ENCODE measurements at places on chromosomes 1 and 21.

- DNase-seq, result peak; percentile 29
Observed at GRCh38 chr1:165367375-165367993, 11.0 kb upstream of the LMX1A start.

- no peak for DNase-seq
Observed at GRCh38 chr1:180026556-180026955, 71.9 kb downstream of the CEP350 start.

DNA sequence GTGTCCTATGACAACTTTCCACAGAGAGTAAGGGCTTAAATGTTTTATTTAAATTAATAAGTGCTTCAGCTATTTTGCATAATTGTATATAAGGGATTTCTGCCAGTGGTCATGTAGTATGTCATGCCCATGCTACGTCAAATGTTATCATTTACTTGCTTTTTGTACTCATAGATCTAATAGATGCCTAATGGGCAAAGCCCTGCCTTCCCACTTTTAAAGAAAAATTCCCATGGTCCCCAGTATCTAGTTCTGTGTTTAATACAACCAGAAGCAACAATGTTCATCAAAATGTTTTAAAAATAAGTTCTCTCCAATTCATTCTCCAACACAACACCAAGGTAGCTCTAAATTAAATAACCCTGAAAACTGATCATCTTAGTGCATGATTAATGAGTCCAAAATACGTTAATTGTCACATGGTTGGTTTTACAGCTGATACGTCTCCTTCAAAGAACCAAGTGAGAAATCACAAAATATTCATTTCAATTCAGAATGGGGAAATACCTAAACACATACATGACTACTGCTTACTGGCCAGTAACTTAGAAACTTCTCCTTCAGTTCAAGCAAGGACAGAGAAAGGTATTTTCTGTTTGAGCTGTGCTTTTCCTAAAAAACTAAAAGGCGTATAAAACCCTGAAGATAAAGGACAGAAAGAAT lies 49.1 kb upstream of the SDC3 start:
- DNase-seq, result no peak

- DNase-seq, result no peak
Observed at GRCh38 chr1:243731301-243731891, 118.6 kb downstream of the AKT3 start.

DNA sequence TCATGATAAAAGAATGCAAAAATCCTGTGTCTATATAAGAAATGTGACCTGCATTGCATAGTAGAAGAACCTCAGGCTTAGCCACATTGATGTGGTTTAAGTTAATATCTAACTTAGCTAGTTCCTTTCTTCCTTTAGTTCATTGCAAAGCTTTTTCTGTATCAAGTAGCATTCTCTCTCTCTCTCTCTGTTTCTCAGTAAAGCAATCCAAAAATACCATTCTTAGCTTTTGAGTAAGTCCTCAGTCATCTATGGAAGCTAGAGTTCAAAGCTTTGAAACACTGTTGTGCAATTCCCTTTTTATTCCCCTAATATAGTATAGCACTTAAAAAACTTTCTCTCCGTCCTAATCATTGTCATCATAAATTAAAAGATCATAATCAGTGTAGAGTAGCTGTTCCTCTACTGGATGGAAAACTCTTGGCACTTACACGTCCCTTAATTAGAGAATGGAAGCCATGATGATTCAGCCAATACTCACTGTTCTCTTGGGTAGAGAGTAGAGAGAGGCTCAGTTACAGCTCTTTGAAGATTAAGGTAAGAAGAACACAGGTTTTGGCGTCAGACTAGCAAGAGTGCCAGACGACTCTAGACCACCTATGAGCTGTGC lies 350.3 kb upstream of the LYPLAL1 start:
- peak; percentile 65 for DNase-seq

- no peak for DNase-seq
Observed at GRCh38 chr21:34827445-34828235, 158.8 kb downstream of the CLIC6 start.

GRCh38 chr1:222987674-222988076 lies 155.4 kb downstream of the TLR5 start:
- DNase-seq, result no peak

GRCh38 chr1:117583247-117583646 lies 22.6 kb upstream of the TENT5C start:
- DNase-seq, result no peak

DNA sequence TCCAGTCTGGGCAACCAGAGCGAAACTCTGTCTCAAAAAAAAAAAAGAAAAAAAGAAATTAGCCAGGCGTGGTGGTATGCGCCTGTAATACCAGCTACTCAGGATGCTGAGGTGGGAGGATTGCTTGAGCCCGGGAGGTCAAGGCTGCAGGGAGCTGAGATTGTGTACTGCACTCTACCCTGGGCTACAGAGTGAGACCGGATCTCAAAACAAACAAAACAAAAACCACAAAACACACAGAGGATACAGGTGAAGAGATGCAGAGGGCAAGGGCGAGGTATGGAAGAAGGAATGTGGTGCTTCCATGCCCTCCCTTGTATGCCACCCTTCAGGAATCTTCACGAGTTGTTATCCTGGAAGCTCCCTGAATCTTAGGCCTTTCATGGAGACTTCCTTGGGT lies 68.5 kb downstream of the NDUFS5 start:
- no peak for DNase-seq

DNA sequence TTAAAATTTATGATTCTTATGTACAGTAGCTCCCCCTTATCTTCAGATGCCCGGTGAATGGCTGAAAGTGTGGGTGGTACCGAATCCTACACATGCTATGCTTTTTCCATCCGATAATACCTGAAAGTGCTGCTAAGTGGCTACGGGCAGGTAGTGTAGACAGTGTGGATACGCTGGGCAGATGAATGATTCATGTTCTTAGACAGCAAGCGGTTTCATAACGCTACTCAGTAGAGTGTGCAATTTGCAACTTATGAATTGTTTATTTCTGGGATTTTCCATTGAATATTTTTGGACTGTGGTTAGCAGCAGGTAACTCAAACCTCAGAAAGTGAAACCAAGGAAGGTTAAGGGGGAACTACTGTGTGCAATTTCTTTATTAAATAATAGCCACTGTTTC lies 7.5 kb downstream of the PCP4 start:
- DNase-seq, result no peak

- DNase-seq, result no peak
Observed at GRCh38 chr1:3590139-3590763, 21.1 kb downstream of the MEGF6 start.

DNA sequence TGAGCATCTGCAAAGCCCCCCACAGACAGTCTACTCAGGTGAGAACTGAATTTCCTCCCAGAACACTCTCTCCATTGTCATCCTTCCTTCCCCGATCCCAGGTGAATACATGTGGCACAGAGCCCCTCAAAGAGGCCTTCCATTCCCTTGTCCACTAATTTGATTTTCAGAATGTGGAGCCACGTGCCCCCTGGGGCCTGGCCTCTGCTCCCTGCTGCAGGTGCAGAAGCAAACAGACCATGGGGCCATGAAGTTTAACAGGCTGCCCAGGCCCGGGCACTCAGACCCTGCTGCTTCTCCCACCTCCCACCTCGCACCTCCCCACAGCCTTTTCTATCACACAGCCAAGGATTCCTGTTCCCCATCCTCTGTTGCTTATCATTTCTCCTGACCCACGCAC lies 243.8 kb upstream of the RAB4A start:
- no peak for DNase-seq

DNA sequence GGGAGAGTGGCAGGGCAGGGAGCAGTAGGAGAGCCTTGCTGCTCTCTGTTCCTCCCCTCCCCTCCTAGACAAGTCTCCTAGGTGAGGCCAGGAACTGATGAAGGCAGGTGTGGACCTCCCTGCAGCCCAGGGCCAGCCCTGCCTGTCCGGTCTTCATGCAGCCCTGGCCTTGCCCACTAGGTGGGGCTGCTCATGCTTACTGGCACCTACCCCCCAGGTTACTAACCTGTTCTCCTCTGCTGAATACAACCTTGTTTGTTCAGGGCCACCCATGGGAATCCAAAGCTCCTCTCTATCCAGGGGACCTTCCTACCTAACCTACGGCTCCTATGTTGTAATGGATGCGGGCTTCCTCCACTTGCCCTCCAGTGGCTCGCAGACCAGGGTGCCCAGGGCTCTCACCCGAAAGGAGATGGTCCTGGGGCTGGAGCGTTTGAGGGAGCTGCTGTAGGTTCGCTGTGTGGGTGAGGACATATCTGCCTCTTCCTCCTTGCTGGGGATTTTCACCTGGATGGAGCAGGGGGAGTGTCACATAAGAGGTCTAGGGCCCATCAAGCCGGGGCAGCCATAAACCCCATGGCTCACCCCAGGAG lies 7.9 kb upstream of the TNNT2 start:
- DNase-seq, result no peak

- no peak for DNase-seq
Observed at GRCh38 chr1:14111121-14111520, 411.1 kb downstream of the PRDM2 start.

- DNase-seq, result no peak
Observed at GRCh38 chr1:48608882-48609281, 136.9 kb upstream of the SPATA6 start.

GRCh38 chr1:153613406-153613805 lies 469 bp upstream of the S100A16 start:
- DNase-seq, result no peak

DNA sequence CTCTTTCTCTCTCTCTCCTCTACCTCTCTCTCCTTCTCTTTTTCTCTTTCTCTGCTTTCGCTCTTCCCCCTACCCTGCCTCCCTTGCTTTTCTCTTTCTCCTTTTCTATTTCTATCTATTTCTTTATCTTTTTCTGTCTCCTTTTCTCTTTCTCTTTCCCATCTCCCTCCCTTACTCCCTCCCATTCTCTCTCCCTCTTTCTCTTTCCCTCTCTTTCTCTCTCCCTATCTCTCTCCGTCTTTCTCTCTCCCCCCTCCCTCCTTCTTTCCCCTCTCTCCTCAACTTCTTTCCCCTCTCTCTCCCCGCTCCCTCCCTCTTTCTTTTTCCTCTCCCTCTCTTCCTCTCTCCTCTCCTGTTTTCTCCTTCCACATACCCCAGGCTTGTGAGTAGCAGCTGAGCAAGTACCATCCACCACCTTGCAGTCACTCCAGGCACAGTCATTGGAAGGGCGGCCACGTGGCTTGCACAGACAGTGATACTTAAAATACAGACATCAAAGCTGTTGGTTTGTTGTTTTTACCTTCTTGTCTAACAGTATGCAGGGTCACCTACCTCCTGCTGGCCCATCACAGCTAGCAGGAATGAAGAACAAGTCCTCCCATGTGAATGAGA lies 209.1 kb upstream of the COA6 start:
- DNase-seq, result no peak

DNA sequence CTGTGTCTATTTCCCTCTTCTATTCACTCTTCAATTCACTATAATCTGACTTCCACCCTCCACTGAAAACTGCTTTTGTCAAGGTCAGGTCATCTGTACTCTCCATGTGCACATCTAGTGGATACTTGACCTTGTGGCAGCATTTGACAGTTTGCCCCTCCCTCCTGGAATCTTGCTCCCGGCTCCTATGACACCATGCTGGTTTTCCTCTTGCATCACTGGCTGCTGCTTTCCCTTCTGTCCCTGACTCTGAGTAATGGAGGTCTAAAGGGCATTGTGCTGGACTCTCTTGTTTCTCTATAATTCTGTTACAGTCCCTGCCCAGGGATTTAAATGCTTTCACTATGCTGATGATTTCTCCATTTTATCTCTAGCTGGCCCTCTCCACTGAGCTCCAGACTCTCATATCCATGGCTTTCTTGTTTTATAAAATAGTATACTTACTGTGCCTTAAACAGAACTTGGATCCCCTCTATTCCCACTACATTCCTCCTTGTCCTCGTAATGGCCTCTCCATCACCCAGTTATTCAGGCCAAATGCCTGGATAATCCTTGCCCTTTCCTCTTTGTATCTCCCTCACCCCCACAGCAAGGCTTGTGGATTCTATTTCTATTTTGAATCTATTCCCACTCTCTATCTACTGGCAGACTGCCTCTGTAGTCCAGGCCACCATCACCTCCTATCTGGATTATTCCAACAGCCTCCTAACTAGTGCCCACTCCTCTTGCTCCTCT lies 36.8 kb upstream of the PODN start:
- DNase-seq, result no peak

GRCh38 chr21:46308431-46308830 lies 15.2 kb downstream of the C21orf58 start:
- no peak for DNase-seq

- no peak for DNase-seq
Observed at GRCh38 chr1:119391749-119392148, 23.2 kb downstream of the HAO2 start.

DNA sequence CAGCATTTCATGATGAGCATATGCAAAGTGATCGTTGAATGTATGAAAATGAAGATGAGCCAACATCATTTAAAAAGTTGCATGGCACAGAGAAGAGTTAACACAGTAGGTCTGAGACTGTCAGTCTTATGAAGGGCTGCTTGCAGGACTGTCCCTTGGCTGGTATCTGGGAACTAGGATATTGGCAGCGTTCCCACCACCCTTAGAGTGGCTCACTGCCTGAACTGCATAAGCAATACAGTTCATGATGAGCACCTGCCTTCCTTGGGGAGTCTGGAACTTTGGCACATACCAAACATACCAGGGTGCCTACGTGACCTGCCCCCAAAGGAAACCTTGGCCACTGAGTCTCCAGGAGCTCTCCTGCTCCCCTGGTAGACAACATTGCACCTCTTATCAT lies 161.8 kb downstream of the DSCAM start:
- DNase-seq, result no peak

- DNase-seq, result no peak
Observed at GRCh38 chr21:31887391-31887841, 14.6 kb downstream of the HUNK start.

DNA sequence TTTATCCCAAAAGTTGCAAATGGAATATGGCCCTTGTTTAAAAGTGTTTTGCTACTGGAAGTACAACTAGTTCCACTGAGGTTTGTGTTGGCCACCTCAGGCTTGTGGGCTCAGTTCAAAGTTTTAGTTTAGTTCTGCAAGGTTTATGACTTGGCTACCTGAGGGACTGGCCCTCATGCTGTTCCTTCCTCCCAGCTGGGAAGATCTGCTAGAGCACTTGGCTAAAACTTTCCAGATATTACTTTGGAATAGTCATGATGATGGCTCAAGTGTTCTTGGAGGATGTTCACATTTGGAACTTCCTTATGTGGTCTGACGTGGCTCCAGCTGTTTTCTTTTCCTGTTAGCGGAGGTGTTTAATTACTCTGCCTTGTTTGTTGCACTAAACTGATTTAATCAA lies 110.2 kb upstream of the IVNS1ABP start:
- DNase-seq, result no peak

GRCh38 chr1:30368651-30369240 lies 354.6 kb downstream of the MATN1 start:
- DNase-seq, result no peak

- DNase-seq, result no peak
Observed at GRCh38 chr1:152983234-152983633, 647 bp upstream of the SPRR1A start.

- no peak for DNase-seq
Observed at GRCh38 chr1:51664421-51665240, 47.7 kb downstream of the OSBPL9 start.

DNA sequence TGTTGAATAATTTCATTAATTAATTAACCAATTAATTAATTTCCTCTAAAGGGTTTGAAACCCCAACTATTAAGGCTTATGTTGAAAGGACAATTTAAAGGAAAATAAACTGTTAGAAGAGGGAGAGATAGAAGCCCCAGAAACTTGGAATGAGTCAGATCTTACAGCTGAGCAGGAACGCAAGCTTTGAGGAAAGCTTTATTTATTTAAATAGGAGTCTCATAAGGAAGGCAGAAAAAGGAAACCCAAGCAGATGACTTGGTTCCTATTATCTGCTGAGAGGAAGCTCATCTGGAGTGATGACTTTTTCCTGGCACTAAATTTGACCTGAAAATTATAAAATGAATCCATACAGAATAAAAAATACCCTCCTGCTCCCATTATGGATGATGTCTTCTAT lies 105.1 kb downstream of the ROR1 start:
- no peak for DNase-seq
